Right ventricle myocardium superior (tissue), 1 donor: ENCODE measurements at places on chromosomes 4 and X.

DNA sequence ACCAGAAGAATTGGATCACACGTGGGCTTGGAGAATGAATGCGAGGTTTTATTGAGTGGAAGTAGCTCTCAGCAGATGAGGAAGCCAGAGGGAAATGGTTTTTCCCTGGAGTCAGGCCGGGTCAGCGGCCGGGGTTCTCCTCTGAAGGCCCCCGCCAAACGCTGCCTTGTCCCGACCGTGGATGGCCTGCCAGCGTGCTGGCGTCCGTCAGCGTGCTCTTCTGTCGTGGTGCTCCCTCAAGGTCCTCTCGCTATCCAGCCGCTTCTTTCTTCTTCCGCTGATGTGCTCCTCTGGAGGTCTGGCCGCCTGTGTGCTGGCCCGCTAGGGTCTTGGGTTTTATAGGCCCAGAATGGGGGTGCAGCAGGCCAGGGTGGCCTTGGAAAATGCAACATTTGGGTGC is 632.2 kb downstream of the TRAM1L1 start:
- no peak for DNase-seq

GRCh38 chr4:167831855-167832254 is 260.5 kb upstream of the ANXA10 start:
- no peak for DNase-seq

- DNase-seq: no peak
Observed at GRCh38 chr4:70728091-70728490, 6.3 kb downstream of the RUFY3 start.

DNA sequence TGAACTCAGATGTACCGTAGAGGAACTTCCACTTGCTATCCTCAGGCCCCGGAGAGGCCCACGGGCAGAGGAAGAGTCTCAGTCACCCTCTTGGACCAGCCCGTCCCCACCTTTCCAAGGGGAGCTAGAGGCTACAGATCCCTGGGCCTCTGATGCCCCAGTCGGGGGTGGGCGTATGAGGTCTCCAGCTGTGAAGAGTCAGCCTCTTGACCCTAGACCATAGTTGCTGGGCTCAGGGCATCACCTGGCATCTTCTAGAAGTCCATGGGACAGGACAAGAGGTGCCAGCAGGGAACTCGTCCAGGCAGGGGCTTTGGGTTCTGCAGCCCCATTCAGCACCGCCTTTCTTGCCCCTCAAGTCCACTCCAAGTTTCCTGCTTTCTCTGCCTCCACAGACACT is 11.6 kb downstream of the SASH3 start:
- DNase-seq: no peak

DNA sequence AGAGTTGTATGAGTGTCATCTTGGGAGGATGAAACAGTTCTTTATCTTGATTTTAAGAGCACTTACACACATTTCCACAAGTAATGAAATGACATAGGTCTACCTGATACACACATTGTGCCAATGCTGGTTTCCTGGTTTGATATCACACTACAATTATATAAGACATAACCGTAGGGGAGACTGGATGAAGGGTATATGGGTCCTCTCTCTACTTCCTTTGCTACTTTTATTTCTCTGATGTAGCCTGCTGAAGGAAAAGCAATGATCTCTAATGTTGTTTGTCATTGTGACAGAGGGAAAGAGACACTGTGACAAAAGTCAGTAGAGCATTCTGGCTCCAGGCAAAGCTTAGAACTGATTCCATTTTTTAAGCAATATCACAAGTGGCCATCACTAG is 238.0 kb downstream of the PDGFC start:
- no peak for DNase-seq

DNA sequence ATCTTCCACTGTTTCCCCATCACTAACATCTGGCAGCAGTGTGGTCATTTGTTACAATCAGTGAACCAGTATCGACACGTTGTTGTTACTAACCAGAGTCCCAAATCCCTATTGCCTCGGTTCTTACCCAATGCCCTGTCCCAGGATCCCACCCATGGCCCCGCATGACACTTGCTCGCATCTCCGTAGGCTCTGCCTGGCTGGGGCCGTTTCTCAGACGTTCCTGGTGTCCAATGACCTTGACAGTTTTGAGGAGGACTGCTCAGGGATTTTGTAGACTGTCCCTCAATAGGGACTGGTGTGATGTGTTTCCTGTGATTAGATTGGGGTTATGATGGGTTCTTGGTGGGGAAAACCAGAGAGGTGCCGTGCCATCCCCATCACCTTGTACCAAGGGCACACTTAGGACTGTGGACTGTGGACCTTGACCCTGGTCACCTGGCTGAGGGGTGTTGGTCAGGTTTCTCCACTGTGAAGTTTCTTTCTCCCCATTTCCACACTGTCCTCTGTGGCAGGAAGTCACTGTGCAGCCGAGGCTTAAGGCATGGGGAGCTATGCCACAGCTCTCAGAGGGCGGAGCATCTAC is 108.4 kb downstream of the ADRA2C start:
- DNase-seq: no peak

DNA sequence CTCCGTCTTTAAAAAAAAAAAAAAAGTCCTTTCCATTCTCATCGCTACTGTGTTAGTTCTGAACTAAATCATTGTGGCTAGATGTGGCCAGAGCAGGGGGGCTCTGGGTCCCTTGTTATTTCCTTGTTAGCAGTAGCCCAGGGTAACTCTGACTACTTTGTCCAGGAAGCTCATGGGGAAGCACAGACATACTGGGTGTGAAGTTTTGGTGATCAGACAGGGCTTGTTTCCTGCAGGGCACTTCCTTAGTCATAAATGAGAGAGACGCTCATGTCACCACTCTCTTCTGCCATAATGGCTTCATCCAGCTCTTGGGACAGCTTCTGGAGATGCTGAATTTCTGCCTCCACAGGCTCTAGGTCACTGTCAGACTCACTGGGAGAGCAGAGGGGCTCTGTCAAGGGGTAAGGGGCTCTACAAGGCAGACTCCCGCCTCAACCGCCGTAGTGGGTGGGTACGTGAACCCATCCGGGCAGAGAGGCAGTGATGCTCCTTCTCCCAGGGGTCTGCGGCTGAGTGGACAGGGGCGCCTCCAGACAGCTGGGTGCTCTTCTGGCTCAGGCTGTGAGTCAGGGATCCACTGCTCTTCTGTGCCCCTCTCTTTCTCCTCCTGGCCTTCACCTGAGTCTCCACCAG is 12.9 kb downstream of the STIM2 start:
- DNase-seq: no peak

DNA sequence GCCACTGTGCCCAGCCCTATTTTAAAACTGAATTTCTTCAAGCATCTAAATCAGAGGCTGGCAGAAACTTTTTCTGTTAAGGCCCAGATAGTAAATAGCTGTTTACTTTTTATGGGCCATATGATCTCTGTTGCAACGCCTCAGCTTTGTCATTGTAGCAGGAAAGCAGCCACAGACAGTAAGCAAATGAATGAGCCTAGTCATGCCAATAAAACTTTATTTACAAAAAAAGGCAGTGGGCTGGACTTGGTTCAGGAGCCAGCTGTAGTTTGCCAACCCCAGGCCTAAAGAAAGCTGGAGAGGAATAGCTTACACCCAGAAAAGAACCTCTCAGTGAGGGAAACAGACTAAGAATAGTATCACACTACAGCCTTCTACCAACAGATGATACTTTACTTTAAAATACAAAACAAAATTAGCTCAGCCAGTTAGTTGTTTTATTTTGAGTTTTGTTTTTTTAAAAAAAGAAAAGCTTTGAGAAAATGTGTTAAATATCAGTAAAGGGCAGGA is 25.5 kb downstream of the CHST7 start:
- no peak for DNase-seq

GRCh38 chr4:117417856-117418255 is 332.5 kb upstream of the TRAM1L1 start:
- no peak for DNase-seq

- no peak for DNase-seq
Observed at GRCh38 chrX:110454336-110454735, 95.7 kb downstream of the RTL9 start.

GRCh38 chr4:154041640-154042039 is 252.8 kb upstream of the SFRP2 start:
- no peak for DNase-seq

DNA sequence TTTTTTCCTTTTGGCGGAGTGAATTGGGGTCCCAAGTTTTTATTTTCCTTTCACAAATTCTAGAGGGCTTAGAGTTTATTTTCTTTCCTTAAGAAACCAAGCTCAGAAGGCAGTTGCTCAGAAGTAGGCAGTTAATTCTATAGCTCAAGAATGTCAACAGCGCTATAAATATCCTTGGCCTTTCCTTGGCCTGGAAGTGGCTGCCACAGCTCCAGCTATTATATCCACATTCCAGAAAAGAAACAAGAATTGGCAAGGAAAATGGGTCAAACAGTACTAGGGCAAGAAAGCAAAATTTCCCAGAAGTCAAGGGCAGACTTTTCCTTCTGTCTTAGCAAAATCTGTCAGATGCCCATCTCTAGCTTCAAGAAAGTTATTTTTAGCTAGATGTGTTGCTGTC is 31.0 kb downstream of the SLC10A6 start:
- no peak for DNase-seq

- no peak for DNase-seq
Observed at GRCh38 chr4:152028131-152028530, 267.3 kb upstream of the GATB start.

GRCh38 chrX:44784241-44784640 is 59.6 kb upstream of the DUSP21 start:
- no peak for DNase-seq

GRCh38 chr4:1385373-1386340 is 20.6 kb downstream of the NKX1-1 start:
- DNase-seq: peak; percentile 37

GRCh38 chr4:113482325-113482724 is 279.2 kb downstream of the CAMK2D start:
- DNase-seq: no peak

DNA sequence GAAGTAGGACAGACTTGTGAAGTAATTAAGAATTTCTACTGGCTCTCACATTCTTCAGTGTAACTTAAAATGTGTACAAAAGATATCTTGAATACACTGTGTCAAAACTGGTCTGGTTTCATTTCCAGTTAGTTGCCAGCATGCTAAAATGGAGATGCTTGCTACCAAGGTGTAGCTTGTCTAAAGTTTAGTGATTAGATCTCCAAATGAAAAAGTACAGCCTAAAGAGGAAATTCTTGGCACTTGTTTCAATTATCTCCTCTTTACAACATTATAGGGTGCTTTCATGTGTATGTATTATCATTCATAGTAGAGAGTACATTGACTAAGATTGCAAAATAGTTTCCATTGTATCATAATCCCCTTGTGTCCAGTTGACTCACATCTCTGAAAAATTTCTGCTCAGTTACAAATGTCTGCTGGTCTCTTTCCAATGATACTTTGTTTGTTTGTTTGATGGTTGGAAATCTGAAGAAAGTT is 97.3 kb upstream of the SPRY1 start:
- DNase-seq: no peak

DNA sequence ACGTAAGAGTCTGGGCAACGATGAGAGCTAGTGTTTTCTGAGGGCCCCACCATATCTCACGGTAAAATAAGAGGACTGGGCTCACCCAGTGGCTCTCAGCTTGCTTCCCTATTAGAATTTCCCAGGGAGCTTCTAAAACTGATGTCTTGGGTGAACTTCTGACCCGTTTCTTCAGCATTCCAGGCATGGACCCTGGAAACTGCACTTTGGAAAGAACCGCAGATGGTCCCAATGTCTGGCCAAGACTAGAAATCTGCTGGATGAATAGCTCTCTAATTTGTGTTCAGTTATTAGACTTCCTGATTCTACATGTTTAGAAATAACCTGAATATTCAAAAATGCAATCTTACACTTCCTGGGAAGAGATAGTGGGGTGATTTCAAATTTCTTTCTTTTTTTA is 127.8 kb downstream of the ANOS1 start:
- DNase-seq: no peak

- DNase-seq: no peak
Observed at GRCh38 chr4:174334628-174335027, 50.9 kb downstream of the CEP44 start.

GRCh38 chr4:121655320-121656268 is 41.2 kb downstream of the ANXA5 start:
- DNase-seq: no peak

DNA sequence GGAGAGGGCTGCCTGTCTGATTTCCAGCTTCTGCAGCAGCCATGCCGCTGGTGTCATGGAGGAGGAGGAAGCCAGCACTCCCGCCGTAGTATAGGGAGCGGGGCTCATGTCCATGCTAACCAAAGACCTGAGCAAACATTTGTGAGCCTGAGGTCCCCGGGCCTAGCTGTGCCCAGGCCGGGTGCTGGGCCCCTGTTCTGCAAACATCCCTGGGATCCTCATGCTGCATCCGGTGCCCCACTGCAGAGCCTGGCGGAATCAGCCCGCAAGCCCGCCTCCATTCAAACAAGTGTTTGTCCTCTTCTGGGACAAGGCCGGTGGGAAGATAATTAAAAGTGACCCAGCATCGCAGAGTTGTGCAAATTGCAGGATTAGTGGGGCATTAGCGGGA is 106.3 kb downstream of the SORCS2 start:
- peak; percentile 14 for DNase-seq

- DNase-seq: no peak
Observed at GRCh38 chr4:181372014-181372413, 871.2 kb upstream of the TENM3 start.

GRCh38 chrX:435536-436122 is 48.9 kb upstream of the PPP2R3B start:
- DNase-seq: no peak

DNA sequence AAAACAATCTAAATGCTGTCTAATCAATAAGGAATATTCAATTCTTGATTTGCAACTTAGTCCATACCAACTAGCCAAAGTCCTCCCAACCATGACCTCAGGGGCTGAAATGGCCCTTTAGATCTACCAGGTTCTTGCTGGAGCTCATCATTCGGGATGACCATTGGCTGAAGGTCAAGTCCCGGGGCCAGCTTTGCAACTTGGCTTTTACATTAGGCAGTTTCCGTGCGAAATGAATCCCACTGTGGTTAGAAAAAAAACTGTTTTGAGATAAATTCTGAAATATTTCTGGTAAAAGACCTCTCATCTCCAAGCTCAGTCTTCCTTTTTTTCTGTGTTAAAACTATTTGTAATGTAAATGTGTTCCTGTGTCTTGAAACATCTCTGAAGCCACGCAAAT is 178.6 kb downstream of the TENM3 start:
- DNase-seq: no peak

GRCh38 chrX:24561121-24561520 is 86.0 kb downstream of the PCYT1B start:
- DNase-seq: no peak

- no peak for DNase-seq
Observed at GRCh38 chr4:98602270-98602669, 56.1 kb downstream of the TSPAN5 start.
